Fibroblast of the conjunctiva (primary cell): ENCODE measurements at places on chromosomes 13 and 19.
A peak's percentile ranks its signal among the peaks of the same experiment; 100 is the strongest.

- no peak for DNase-seq
These were observed 66.7 kb downstream of the FRY start for GRCh38 chr13:32098272-32098671.

- DNase-seq, result no peak
These were observed 559 bp upstream of the LENG9 start for GRCh38 chr19:54464044-54464629.

DNA sequence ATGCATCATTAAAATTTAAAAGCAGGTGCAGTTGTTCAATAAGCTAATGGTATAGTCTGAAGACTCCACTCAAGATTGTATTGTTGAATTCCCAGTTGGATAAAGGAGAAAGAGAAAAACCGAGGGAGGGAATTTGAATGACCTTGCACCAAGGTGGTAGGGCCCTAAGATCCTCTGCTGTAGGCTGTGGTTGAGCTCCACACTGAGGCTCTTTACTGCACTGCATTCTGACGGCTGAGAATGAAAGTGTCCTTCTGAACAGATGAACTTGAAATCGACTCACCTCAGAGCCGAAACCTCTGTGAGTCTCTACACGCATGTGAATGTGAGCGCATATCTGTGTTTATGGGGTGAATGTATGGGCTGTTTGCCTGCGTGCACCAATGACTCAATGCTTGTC lies 388.9 kb upstream of the DACH1 start:
- peak; percentile 13 for DNase-seq

- peak; percentile 82 for DNase-seq
These were observed at the start of gene RFXAP for GRCh38 chr13:36818804-36819738. RFXAP (plus strand) TSS chr13:36819222; CDS start chr13:36819358, 136 bp downstream.

GRCh38 chr19:4534836-4535658 lies at the start of gene PLIN5:
PLIN5 (minus strand) TSS chr19:4535224; CDS start chr19:4534074, 1,150 bp downstream.
- DNase-seq, result peak; percentile 46

DNA sequence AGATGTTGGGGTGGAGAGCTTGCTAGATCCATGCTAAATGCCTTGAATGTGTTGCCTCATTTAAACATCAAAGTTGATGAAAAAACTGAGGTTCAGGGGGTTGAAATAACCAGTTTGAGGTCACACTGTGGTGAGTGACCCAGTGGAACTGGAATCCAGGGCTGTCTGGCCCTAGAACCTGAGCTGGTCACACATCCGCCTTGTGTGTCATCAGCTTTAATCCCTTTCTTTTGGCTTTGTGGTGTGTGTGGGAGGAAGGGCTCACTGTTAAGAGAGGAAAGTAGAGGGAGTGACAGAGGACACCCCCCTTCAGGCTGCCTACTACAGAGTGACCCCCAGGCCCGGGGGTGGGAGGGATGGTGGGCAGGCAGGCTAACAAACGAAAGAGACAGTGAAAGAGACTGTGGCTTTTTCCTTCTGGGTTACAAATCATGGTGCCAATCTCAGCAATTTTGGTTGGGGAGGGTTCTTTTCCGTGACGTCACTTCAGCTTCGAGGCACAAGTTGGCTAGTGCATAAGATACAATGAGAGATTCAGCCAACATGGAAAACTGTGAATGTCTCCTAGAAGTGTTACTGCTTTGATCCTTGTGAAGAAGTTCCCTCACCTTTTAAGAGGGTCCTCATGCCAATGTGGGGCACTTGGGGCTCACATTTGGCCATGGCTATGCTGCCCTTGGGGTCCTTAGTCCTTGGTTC lies 164.9 kb downstream of the DLEU7 start:
- DNase-seq, result no peak
